Astrocyte (in vitro differentiated cells and primary cell): ENCODE measurements at places on chromosomes 2 and 18.

DNA sequence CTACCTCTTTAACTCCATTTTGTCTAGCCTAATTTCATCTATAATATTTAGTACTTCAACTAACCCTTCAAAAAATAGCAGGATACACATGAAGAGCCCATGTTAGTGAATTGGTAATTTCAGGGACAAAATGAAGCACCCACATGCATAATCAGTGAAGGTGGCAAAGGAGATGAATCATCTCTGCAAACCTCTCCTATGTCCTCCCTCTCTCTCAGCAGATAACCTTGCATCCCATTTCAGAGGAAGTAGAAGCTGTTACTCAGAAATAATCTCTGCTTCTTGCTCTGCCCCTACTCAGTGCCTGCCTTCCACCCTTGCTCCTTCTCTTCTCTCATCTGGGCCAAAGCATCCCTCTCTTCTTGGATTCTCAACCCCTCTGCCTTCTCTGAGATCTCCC is 60.2 kb upstream of the CAVIN2 start:
- DNase-seq = no peak

GRCh38 chr2:41927581-41928264 is 120.1 kb upstream of the PKDCC start:
- no peak for DNase-seq

DNA sequence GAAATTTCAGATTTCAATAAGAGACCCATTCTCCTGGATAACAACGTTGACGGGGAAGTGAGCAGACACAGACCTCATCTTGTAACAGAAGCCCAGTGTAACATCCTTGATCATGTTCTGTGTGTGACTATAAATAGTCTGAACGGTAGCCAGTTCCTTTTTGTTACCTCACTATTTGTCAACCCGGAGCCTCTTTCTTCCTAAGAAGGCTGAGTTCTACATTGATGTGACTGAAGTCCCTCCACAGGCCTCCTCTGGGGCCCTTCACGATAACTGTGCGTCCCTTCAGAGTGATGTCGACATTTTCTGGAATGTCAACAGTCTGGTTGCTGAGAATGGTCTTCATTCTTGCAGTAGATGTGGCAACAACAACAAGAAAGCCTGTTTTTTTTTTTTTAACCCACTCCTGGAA is 6.3 kb upstream of the PLEKHM3 start:
- DNase-seq = no peak

GRCh38 chr2:11754700-11755015 is 8.2 kb downstream of the LPIN1 start:
- no peak for DNase-seq

DNA sequence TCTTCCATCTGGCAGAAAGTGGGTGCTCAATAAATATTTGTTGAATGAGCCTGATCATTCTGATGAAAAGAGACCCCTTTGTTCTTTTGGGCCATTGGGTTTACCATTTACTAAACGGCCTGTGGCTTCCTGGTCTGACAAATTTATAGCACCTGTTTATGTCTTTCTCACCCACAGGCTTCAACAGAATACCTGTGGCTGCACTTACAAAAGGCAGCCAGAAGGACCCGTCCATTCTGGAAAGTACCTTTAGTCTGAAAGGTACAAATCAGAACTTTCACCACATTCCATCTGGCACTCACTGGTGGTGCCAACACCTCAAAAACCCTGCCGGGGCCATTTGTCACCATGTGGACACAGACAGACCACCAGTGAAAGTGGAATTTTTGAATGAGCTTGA is 167.5 kb downstream of the ETAA1 start:
- DNase-seq = no peak

GRCh38 chr2:48320742-48321141 is 209.2 kb upstream of the STON1 start:
- no peak for DNase-seq

- no peak for DNase-seq
Observed at GRCh38 chr2:147386284-147386683, 458.5 kb upstream of the ACVR2A start.

- no peak for DNase-seq
Observed at GRCh38 chr2:44195714-44196113, 27.0 kb downstream of the PPM1B start.

DNA sequence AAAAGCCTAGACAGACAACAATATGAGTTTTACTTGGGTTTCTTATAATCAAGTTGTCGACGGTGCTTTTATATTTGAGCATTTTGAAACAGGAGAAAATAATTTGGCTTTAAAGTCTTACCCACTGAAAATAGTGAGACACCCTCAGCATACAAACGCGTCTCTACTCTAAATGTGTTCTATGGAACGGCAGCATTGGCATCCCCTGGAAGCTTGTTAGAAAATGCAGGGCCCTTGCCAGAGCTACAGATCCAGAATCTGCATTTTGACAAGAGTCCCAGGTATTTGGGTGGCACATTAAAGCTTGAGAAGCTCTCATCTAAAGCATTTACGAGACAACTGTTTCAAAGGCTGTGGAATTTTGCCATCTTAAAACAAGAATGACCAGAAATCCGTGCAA is 163.5 kb downstream of the PID1 start:
- DNase-seq = no peak

- DNase-seq = peak; percentile 60
Observed at GRCh38 chr2:113078350-113078839, 10.6 kb downstream of the IL1F10 start.

DNA sequence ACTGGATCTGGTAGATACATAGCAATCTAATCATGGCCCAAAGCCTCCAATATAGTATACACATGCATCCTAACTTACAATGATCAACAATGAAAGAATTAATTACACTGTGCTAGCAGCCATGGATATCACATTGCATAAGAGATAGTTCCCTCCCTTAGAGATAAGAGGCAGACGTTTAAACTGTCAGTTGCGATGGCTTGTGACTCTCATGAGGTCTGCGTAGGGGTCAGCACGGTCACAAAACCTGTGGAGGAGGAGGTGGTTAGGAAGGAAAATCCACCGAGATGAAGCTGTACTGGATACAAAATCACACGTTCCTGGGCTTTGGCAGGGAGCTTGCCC is 800 bp upstream of the RALB start:
- DNase-seq = no peak

GRCh38 chr2:34523958-34524514 is 924.9 kb upstream of the FAM98A start:
- DNase-seq = no peak

- DNase-seq = peak; percentile 83
Observed at GRCh38 chr2:110219496-110220189, 7.3 kb upstream of the MTLN start.

GRCh38 chr2:54330926-54331835 is 75.2 kb upstream of the TSPYL6 start:
- DNase-seq = no peak
